ENCODE measurements at places on chromosomes 12 and 14.

- no peak for DNase-seq
These were observed 358.8 kb downstream of the C12orf50 start for GRCh38 chr12:87670448-87670847.

GRCh38 chr12:102722147-102722546 is 194.9 kb downstream of the PAH start:
- no peak for DNase-seq

DNA sequence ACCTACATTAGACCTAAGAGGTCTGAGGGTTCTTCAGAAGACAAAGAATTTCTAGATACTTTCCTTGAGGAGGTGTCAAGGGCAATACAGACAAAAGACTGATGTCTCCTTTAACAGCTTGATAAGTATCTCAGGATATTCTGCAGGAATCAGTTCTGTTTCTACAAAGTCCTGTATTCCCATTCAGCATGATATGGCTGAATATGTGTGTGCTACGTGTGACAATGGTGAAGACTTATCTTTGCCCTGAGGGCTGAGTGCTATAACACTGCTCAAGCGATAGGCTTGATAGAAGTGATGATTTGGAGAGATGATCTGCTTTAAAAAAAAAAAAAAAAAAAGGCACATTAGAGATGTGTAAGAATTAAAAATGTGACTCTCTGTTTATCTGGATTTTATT is 429.7 kb downstream of the EGLN3 start:
- DNase-seq, result no peak

- DNase-seq, result no peak
These were observed 56.0 kb downstream of the MSRB3 start for GRCh38 chr12:65334521-65334920.

DNA sequence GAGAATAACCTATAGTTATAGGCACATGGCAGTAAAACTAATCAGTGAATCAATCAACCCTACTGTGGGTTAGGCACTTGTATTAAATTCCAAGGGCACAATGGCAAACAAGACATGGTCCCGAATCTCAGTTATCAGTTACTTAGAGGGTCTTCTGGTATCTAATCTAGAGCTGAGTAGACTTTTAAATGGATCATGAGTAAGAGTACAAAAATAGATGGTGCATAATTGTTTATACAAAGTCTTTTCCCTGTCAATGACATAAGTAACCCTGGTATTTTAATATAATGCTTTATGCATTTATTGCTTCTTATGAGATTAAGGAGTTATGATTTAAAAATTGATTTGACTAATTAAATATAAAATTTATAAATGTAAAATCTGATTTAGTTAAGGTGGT is 23.0 kb upstream of the KCNJ8 start:
- DNase-seq, result no peak

DNA sequence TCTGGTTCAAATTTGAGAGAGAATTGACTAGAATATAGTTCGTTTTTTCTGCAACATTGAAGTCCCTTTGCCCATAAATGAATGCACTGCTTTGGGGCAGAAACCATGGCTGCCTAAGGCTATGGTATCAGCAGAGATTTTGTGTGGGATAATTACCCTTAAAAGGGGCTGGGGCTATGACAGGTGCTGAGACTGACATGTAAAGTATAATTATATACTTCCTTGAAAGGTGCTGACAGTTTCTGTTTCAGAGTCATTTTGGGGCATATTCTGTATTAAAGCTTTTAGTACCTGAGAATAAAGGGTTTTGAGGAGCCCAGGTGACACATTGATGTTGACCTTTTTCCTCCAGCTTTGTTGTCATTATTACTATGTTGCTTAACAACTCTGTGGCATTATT is 150.3 kb upstream of the PTPRQ start:
- DNase-seq, result no peak

GRCh38 chr12:5369298-5369697 is 62.6 kb upstream of the NTF3 start:
- no peak for DNase-seq

DNA sequence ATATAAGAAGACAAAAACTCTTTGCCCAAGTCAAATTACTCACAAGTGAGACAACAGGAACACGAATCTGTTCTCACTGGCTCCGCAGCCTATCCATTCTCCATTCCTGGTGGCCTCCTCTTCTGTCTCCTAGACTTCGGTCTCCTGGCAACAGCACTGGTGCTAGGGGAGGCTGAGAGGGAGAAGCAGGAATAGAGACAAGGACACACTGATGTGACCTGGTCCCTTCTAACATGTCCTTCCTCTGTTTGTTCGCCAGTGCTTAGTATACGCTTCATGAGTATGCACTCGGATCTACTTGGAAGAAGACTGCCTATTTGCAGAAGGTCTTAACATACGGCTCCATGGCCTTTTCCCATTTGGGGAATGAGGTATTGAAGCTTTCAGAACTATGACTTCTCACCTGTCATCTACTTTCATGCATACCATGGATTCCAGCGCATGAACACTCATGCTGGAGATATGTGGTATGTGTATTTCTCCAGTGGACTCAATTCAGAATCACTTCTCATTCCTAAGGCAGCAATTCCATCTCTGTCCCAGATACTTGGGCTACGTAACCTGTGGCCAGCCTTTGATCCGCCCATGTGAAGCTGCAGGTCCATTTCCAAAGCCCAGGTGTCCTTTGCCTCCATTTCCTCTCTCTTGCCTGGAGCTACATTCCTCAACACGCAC is 33.9 kb downstream of the BHLHE41 start:
- no peak for DNase-seq

- no peak for DNase-seq
These were observed 5.1 kb downstream of the DPPA3 start for GRCh38 chr12:7716381-7716780.

- DNase-seq, result no peak
These were observed 77.6 kb downstream of the LGMN start for GRCh38 chr14:92670643-92671366.

GRCh38 chr12:121789233-121789781 is 4.2 kb downstream of the RHOF start:
- no peak for DNase-seq

GRCh38 chr12:6959058-6959804 is 8.1 kb downstream of the PTPN6 start:
- DNase-seq, result no peak

- DNase-seq, result no peak
These were observed 228.7 kb downstream of the NUAK1 start for GRCh38 chr12:105910030-105910429.

DNA sequence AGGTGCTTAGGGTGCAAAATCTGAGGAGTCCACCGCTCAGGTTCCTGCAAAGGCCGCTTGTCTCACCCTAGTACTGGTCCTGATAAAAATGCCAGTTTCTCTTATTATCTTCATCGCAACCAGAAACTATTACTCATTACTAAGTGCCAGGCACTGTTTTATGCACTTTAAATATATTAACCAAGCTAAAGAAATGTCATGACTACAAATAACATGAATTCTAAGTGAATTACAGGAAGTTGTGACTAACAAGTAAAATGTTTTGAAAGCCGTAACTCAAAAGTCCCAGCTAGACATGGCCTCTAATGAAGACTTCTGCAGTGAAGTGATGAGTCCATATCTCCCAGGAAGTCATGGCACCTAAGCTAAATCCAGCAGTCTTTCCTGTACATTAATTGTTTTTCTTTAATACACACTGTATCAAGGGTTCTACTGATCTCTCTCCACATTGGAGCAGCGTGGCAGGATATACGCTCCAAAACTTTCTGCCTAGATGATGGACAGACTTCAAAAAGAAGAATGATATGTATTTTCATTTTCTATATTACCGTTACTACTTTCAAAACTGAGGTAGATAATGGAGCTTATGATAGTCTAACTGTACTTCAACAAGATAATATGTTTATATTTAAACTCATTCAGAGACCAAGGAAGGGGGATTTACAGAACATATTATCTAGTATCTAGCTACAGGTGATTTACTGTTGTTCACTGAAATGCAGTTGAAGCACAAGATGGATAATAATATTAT is 117.3 kb upstream of the ARID2 start:
- DNase-seq, result no peak

DNA sequence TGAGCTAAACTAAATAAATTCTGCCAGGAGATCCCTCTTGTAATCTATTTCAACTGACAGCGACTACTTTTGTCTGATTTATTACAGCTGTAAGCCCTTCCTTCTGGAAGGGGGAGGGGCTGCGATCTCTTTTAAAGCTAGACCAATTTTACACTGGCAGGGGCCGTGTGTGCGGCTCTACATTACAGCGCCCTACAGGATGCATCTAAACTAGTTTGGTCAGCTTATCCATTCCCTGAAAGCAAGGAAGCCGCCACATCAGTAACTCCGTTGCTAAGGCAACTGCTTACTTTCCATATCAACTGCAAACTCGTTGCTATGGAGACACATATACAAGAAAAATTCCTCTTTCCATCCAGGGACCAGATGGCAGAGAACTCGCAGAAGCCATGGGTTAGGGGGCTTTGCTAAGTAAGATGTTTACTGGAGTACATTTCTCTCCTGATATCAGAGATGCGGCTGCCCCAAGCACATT is 17.4 kb downstream of the FOXN3 start:
- DNase-seq, result no peak

- DNase-seq, result no peak
These were observed 16.1 kb downstream of the INF2 start for GRCh38 chr14:104705340-104706047.

GRCh38 chr14:67370830-67371229 is 10.7 kb downstream of the EIF2S1 start:
- no peak for DNase-seq

GRCh38 chr12:119676573-119676972 is 8.6 kb downstream of the PRKAB1 start:
- no peak for DNase-seq

DNA sequence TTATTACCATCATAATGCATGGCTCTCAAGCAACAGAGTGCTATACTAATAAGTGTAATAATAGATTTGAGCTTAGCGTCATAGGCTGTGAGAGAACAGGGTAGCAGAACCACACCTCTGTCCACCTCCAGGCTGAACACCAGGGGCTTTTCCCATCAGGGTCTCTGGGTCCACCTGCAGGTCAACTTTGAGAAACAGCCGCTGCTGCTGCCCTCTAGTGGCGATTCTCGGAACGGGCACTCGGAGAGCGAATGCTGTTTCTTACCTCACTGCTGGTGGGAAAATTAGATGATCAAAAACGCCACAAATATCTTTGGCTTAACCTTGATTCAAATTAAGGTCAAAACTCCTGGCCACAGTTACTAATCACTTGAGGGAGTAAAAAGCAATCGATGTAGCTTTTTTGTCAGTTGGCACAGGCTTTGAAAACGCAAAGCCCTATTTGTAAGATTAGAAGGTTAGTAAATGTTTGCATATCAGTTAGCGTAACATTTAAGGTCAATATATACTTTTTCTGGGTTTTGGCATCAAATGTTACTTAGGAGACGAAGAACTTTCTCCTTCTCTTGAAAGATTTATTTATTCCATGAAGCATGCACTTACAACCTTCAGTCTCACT is 127.9 kb upstream of the TMEM132D start:
- peak; percentile 52 for DNase-seq

GRCh38 chr14:75361751-75362433 is 65.9 kb upstream of the JDP2 start:
- DNase-seq, result no peak

- no peak for DNase-seq
These were observed 6.5 kb downstream of the ADSS1 start for GRCh38 chr14:104730487-104730886.

GRCh38 chr12:88993651-88994050 is 358.6 kb downstream of the DUSP6 start:
- DNase-seq, result no peak

DNA sequence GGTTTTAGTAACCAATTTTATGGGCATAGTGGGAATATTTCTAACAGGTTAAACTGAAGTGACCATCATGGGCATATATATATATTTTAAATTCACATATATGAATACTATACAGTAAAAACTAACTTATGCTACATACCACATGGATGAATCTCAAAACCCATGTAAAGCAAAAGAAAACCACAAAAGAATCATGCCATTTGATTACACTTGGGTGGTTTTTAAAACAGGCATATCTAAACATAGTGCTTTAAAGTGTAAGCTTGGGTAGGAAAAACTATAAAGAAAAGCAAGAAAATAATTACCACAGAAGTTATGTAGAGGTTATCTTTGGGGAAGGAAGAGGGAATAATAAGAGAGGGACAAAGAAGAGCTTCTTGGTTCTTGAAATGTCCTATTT is 326.1 kb downstream of the NAV3 start:
- no peak for DNase-seq

DNA sequence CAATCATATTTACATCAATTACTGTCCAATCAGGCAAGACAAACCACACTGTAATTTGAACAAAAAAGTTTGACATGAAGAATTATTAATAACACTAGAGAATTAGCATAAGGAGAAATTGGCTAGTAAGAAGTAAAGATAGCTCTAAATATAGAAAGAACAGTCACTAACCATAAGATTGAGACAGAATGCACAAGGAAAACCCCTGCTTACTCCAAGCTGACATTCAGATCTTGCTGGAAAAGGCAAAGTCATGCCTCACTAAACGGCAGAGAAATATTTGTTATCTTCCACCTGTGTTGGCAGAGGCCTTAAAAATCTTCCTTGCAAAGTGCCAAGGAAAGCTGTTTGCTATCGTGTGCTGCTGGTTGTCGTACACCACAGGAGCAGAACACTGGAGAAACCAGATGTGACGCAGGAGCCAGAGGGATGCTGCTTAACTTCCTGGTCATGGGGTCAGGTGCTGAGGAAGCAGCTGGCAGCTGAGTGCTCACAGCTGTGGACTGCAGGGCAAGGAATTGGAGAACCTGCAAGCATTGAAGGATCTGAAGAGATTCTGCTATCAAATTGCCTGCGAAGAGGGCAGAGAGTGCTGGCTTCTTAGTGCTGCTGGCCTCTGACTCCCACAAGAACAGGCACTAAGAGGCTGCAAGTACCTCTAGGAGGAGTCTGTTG is 1323.3 kb downstream of the LRFN5 start:
- no peak for DNase-seq

DNA sequence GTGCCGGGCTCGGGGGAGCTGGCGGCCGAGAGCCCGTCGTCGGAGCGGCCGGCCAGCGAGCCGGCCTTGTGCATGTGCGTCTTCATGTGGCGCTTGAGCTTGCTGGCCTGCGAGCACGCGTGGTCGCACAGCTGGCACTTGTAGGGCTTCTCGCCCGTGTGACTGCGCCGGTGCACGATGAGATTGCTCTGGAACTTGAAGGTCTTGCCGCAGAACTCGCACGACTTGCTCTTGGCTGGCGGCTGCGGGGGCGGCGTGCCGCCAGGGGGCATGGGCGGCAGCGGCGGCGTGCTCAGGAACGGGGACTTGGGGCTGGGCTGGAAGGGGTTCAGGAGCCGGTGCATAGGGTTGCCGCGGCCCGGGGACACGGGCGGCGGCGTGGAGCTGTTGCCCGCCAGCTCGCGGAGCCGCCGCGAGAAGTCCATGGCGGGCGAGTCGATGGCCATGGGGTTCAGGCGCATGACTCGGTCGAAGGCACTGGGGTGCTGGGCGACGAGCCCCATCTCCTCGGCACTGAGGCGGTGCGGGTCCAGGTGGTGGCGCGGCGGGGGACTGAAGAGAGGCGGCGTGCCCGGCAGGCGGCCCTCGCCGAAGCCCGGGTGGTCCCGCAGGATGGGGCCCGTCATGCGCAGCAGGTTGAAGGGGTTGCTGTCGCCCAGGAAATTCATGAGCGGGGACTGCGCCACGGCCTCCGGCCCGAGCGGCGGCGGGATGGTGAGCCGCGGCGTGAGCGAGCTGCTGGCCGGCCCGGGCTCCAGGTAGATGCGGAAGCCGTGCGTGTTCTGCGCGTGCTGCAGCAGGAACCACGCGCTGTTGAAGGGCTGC is 96.5 kb downstream of the BCL11B start:
- DNase-seq, result no peak

GRCh38 chr12:117686911-117687377 is 281.8 kb downstream of the KSR2 start:
- DNase-seq, result no peak

- DNase-seq, result no peak
These were observed 32.6 kb downstream of the RAD52 start for GRCh38 chr12:916712-917445.

Measured in nucleus accumbens (tissue), 56 donors.